Naive thymus-derived CD4-positive, alpha-beta T cell (primary cell): ENCODE measurements at places on chromosomes 2 and 18. TPM values are rescaled to one million over a fixed set of nuclear protein-coding genes. Genes with fewer than 3 reads are reported as not detected.

GRCh38 chr2:225379856-225380255 lies 19.7 kb upstream of the NYAP2 start:
- no peak for DNase-seq
- no peak overlapping the region for H3K4me3 ChIP-seq
- H3K36me3 ChIP-seq, result no peaks in the 10 kb centered on the region

TDRD15 gene
- not detected for polyA plus RNA-seq

DNA sequence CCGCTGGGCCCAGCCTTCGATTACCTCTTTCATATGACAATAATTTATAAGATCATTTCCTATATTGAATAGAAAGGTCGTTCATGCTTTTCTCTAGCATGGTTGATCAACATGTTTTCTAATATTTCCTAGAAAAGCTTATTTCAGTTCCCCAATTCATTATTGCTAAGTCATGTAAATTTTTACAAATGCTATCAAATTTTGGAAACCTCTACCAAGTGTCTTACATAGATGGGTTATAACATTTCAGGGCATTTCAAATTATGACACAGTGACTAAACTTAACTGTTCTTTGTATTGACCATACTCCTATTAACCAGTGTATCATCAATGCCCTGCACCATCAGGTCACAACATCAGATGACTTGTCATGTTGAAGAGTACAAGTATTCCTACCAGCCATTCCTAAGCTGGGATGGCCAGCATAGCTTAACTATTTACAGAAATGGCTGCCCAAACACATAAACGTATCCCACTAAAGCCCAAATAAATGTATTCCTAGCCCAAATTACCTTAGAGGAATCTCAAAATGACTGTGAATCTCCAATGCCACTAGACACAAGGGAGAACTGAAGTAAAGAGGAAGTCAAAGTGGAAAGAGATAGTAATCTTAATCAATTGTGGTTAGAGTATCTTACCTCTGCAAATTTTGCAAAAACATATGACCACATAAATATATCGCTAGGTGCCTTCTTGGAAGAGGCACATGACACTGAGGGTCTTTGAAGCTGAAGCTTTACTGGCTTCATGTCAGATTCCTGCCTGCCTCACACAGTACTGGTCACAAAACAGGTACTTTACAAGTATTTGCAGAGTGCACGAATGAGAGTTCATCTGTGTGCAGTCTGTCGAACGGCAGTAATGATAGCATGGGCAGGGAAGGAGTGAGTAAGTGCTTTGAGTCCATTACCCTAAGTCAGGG lies 87.3 kb upstream of the TLK1 start:
- H3K27ac ChIP-seq, result no peak overlapping the region
- no peaks in the 10 kb centered on the region for H3K36me3 ChIP-seq
- H3K4me3 ChIP-seq, result no peak overlapping the region
- H3K27me3 ChIP-seq, result no peaks in the 10 kb centered on the region
- H3K4me1 ChIP-seq, result peaks cover 19% of the 10 kb centered on the region

ZC3H6 gene
- polyA plus RNA-seq, result 9.1 TPM

DNA sequence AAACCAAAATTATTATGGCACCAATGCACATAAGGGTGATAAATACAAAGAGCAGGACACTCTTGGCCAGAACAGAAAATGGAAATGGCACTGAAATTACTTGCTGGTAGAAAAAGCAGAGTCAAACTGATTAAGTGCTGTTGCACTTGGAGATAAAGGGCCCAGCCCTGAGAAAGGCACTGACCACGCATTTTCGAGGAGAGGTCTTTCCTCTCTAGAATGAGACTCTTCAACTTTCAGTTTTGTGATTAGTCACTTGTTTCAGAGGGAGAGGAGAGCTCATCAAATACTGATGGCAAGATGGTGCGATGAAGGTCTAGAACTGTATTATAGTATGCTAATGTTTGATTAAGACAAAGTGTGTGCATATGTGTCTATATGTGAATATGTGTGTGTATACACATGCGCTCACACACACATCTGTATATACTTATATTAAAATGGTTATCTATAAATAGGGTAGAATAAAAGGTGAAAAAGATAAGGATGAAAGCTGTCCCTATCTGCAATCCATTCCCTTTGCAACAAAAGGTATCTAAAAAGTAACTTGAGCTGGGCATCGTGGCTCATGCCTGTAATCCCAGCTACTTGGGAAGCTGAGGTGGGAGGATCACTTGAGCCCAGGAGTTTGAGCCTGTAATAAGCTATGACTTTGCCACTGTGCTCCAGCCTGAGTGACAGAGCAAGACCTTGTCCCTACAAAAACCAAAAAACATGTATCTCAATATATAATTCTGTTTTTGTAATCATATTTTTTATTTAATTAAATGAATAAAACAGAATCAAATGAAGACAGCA lies 48.8 kb upstream of the ZDBF2 start:
- DNase-seq, result no peak
- no peak overlapping the region for H3K4me3 ChIP-seq
- H3K27ac ChIP-seq, result no peak overlapping the region
- H3K27me3 ChIP-seq, result no peaks in the 10 kb centered on the region

MYCN gene
- polyA plus RNA-seq, result not detected
